ENCODE measurements at places on chromosomes 4 and X.
A peak's percentile ranks its signal among the peaks of the same experiment; 100 is the strongest.

- DNase-seq, result peak; percentile 20
Observed at GRCh38 chrX:10725071-10725470, 104.7 kb upstream of the MID1 start.

DNA sequence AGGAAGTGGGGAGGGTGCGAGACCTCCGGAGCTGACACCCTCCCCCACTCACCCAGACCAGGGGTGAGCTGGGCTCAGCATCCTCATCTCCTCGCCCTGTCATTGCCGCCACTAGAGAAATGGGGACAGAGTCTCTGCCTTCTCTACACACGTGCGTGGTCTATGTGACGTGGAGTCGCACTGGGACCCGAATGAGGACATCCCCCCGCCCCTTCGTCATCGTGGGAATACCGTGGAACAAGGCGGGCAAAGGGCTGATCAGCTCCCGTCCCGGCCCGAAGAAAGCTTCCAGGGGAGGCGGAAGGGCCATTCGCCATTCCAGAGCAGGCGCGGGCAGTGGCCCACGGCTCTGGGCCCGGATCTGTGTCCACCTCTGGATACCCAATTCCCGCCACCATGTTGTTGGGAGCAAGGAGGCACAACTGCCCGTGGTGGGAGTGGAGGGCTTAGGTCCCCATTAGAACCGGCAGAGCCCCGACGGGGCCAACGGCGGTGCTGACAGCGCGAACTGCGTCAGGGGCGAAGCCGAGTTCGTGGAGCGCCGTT, 12.0 kb downstream of the HMX1 start:
- DNase-seq, result no peak

DNA sequence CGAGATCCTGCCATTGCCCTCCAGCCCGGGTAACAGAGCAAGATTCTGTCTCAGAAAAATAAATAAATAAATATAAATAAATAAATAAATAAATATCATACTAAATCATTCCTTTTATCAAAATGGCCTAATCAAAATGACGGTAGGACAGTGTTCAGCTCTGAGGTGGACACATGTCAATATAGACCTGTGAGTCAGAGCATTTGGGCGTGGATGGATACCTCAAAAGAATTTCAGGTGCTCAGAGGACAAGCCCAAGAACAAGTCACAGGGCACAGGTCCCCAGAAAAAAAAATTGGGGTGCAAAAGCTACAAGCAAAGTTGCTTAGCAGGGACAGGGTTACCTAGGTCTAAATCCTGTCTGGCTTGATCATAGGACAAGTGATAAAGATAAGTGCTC, 204.7 kb upstream of the HS3ST1 start:
- no peak for DNase-seq

- DNase-seq, result no peak
Observed at GRCh38 chrX:121832446-121832845, 785.0 kb downstream of the GLUD2 start.

- no peak for DNase-seq
Observed at GRCh38 chr4:119053997-119054396, 81.6 kb upstream of the MYOZ2 start.

DNA sequence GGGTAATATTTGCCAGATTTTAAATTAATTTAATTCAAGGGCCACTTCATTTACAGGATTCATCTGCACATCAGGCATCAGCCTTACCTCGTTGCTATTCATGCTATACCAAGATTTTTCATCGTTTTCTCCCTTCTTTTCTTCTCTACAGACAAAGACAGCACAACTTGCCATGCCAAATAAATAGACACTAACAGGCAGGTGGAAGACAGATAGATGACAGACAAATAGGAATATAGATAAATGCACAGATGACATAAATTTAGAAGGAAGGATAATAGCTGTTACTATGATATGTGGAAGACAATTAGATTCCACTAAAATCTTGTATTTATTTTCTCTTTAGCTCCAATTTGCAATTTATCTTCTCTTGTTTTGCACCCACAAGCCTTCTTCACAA, 164.5 kb upstream of the ARX start:
- DNase-seq, result no peak

DNA sequence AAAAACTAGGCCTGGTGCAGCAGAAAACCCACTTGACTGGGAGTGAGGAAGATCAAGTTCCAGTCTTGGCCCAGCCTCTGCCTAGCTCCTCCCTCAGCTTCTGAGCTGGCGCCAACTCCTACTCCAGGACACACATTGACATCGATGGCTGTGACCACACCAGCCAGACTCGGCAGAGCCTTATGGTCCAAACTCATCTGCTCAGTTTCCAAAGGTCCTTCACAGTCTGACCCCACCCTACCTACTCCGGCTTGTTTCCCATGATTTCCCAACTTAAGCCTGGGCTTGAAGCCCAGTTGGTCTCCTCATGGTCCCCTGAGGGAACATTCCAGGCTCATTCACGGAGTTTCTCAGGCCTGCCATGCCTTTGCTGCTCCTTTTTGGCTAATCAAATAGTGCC, 10.1 kb downstream of the ELF4 start:
- peak; percentile 28 for DNase-seq

GRCh38 chr4:32790803-32791202, 2070.6 kb downstream of the PCDH7 start:
- DNase-seq, result no peak

- no peak for DNase-seq
Observed at GRCh38 chrX:120380699-120381098, 18.8 kb downstream of the ATP1B4 start.

GRCh38 chrX:3940000-3940610, 226.7 kb upstream of the PRKX start:
- peak; percentile 60 for DNase-seq

GRCh38 chr4:48954314-48954713, 31.8 kb upstream of the CWH43 start:
- DNase-seq, result no peak

GRCh38 chr4:98639108-98639507, 19.3 kb downstream of the TSPAN5 start:
- DNase-seq, result no peak

GRCh38 chrX:51866210-51866609, 27.2 kb upstream of the MAGED1 start:
- DNase-seq, result no peak

- no peak for DNase-seq
Observed at GRCh38 chr4:86452422-86452891, 92.6 kb upstream of the MAPK10 start.

- DNase-seq, result peak; percentile 30
Observed at GRCh38 chr4:47219586-47219985, 188.2 kb downstream of the GABRB1 start.

DNA sequence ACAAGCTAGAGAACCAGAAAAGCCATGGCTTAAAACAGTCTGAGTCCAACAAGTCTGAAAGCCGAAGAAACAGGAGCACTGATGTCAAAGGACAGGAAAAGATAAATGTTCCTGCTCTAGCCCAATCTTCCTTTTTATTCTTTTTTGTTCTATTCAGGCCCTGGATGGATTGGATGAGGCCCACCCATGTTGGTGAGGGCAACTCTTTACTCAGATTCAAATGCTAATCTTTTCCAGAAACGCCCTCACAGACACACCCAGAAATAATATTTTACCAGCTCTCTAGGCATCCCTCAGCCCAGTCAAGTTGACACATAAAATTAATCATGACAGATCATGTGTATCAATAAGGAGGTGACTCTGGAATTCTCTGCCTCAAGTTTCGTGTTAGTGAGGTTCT, 1002.7 kb downstream of the STPG2 start:
- no peak for DNase-seq

GRCh38 chr4:83334425-83335241, at the start of gene HPSE:
Gene HPSE (minus strand): TSS chr4:83334848. CDS start chr4:83334782, 66 bp downstream.
- peak; percentile 50 for DNase-seq

DNA sequence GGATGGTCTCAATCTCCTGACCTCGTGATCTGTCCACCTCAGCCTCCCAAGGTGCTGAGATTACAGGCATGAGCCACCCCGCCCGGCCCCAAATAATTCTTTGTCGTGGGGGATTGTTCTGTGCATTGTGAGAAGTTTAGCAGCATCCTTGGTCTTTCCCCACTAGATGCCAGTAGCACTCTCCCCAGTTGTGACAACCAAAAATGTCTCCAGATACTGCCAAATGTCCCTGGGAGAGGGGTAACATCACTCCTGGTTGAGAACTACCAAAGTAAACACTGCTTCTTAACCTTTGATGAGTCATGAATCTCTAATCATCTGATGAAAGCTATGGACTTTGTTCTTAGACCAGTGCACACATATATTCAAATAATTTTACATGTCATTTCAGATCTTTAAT, 90.7 kb upstream of the BRS3 start:
- DNase-seq, result peak; percentile 1

DNA sequence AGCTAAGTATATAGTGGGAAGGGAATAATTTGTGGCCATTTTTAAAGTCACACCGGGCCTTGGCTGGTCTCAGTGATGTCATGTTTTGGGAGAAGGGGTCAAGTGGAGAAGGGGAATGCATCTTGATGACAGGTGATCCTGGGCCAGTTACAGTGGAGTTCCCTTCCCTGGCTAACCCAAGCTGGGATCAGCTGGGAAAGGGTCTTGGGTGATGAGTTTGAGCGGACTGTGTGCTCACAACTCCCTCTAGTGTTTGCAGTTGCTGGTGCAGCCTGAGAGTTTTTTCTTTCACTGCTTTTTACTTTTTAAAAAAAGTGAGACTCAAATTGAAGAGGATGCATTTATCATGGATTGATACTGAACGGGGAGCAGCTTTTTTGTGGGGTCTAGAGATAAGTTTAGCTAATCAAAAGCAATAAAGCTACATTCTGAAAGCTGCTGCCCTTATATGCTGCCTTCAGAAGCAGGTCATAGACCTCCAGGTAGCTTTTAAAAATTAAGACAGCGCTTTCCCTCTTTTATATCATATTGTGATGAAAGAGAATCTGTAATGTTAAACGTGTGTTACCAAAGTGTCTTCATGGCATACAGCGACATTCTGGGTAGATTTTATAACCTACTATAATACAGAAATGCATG, 164.7 kb downstream of the DCLK2 start:
- peak; percentile 65 for DNase-seq

DNA sequence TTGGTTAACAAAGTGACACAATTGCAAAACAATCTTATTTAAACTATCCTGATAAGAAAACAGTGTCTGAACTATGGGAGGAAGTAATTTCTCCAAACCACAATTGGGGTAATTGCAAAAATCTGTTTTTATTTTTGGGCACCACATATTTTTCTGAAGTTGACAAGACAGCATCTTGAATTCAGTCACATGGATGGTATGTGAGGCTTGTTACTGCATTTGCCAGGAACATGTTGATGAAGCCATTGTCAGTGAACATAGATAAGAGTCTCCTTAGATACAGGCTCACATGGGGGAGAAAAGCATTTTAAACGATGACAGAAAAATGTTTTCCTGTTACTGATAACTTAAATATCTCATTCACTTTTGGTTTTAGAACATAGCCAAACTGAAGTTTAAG, 5.5 kb upstream of the USP53 start:
- peak; percentile 48 for DNase-seq

- no peak for DNase-seq
Observed at GRCh38 chr4:81084029-81084428, 53.5 kb downstream of the BMP3 start.

- DNase-seq, result no peak
Observed at GRCh38 chr4:106305435-106306055, 10.5 kb downstream of the TBCK start.

DNA sequence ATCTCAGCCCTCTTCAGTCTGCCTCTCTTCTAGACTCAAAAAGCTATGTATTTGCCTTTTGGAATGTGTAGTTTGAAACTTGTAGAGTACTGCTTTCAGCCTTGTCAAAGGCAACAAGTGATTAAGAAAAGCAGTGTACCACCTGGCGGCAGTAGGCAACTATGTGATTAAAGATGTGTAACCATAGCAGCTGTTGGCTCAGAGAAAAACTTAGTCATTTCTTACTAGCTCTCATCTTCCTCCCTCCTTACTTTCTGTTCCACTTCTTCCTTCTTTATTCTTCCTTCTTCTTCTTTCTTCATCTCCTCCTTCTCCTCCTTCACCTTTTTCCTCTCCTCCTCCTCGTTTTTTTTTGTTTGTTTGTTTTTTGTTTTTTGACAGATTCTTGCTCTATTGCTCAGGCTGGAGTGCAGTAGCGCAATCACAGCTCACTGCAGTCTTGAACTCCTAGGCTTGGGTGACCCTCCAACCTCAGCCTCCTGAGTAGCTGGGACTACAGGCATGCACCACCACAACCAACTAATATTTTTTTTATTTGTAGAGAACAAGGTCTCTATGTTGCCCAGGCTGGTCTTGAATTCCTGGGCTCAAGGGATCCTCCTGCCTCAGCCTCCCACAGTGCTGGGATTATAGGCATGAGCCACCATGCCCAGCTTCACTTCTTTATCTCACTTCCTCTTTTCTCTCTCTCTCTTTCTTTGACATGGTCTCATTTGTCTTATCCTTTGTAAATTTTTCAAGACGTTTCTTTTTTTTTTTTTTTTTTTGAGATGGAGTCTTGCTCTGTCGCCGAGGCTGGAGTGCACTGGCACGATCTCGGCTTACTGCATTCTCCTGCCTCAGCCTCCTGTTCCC, 32.6 kb downstream of the ABHD18 start:
- DNase-seq, result peak; percentile 24

GRCh38 chr4:37748485-37748884, 62.3 kb upstream of the RELL1 start:
- no peak for DNase-seq

- peak; percentile 17 for DNase-seq
Observed at GRCh38 chr4:119490335-119490734, 138.3 kb downstream of the PDE5A start.

DNA sequence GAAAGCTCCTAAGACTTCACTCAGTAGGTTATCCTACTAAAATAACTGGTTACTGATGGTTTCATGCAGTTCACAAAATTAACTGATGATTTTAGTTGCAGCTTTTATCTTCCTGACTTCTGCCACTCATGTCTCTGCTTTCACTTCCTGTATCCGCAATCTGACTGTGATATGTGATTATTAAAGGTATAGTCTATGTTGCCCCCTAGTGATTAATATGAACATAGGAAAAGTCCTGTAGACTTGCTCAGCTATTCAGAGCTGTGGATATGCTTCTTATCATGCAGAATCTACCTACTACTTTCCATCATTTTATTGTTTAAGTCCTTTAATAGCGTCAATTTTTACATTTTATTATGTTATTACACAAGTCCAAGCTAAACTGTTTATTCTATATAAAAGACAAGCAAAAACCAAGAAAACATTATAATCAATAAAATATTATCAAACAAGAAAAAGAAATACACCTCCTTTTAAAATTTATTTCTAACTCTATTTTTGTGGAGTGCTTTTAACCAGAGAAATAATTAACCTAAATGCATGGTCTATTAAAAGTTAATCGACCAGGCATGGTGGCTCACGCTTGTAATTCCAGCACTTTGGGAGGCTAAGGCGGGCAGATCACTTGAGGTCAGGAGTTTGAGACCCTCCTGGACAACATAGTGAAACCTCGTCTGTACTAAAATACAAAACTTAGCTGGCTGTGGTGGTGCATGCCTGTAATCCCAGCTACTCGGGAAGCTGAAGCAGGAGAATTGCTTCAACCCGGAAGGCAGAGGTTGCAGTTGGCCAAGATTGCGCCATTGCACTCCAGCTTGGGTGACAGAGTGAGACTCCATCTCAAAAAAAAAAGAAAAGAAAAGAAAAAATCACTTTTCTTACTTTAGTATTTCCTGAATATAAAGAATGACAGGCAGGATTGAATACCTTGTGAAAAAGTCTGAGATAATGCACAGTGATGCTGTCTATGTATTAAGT, 40.4 kb upstream of the TLR2 start:
- DNase-seq, result peak; percentile 85

Measured in OCI-M1 (cell line).